ENCODE measurements at places on chromosomes 13 and 19.

DNA sequence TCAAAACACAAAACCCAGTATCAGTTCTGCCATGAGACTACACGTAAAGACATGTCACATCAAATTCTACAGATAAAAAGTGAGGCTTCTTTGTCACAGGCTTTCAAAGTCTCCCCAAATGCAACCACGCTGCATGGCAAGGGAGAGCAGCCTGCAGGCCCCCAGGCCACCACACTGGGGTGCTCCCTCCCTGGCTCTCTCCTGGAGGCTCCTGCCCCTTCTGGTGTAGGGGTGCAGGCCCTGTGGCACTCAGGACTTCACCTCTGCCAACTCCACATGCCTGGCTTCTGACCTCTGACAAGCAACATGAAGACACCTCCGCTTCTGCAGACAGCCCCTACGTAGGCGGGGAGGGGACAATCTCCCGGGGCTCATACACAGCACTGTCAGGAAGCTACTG lies 14.3 kb downstream of the AKAP8 start:
- no peak for DNase-seq

- no peak for DNase-seq
Observed at GRCh38 chr19:30086916-30087315, 144.9 kb downstream of the URI1 start.

- no peak for DNase-seq
Observed at GRCh38 chr13:92670096-92670495, 556.5 kb upstream of the GPC6 start.

DNA sequence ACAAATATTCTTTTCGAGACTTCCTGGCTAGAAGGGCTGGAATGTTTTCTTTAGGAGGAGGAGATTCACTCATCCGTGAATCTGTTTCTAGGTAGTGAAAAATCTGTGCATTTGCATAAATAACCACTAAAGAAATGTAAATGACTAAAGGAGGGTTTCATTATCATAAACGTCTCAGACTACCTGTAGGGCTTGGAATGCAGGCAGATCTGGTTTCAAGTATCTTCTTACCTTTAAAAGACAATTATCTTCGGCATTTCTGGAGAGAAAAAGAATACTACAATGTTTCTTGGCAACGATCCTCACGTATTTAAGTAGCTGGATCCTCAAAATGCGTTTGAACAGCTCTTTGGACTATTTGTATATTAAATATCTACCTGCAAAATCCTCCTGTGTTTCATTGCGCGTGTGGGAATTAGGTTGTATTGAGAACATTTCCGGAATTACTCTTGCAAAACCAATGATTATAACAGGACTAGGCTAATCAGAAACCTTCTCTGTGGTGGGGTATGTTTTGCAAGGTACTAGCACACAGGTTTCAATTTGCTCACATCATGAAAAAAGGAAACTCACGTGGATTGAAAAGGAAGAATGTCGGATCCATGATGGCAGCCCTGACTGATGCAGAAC lies 291.1 kb upstream of the ARGLU1 start:
- no peak for DNase-seq

GRCh38 chr19:3413796-3414327 lies 47.5 kb downstream of the NFIC start:
- DNase-seq: no peak

GRCh38 chr13:39655041-39655568 lies 357 bp upstream of the COG6 start:
- no peak for DNase-seq

DNA sequence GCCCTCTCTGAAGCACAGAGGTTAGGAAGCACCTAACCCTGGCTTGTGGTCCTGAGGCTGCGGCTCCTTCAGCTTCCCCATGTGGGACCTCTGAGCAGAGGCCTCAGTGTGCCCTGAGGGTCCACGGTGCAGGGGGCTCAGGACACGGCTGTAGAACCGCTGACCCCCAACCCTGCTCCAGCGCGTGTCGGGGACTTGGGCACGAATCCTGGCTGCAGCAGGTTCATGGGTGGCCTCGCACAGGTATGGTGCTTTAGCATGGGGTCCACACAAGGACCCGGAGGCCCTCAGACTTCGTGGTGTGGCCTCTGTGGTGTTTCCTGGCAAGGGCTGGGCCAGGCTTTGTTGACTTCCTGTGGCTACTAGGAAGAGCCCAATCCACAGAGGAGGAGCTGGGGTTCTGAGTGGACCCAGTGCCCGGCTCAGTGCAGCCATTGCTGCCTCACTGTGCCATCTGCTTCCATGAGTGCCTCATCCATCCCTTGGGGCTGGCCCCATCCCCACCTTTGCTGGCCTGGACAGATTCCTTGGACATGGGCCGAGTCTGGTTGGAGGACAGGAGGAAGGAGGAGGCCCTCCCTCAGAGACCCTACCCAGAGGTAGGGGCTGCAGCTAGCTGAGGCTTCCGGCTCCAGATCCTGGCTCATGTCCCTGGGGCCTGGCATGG lies 24.5 kb downstream of the ZBTB7A start:
- no peak for DNase-seq

GRCh38 chr13:28100150-28101121 lies at the start of gene FLT3:
Gene FLT3 (minus strand): TSS chr13:28100576. CDS start chr13:28100510, 66 bp downstream.
- peak; percentile 22 for DNase-seq

DNA sequence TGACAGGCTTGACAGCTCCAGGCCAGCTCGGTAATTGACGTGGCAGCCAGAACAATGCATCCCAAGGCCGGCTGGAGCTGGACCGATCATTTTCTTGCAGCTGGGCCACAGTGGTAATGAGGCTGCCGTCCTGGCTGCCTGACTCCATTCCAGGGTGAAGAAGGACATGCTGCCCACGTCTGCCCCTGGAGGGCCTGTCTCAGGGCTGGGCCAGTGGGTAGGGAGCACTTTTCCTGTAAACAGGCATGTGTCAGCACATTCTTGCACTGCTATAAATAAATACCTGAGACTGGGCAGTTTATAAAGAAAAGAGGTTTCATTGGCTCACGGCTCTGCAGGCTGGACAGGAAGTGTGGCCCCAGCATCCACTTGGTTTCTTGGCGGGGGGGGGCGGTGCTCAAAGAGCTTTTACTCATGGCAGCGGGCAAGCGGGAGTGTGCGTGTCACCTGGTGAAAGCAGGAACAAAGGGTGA lies 38.1 kb upstream of the KCTD15 start:
- DNase-seq: no peak
